ENCODE measurements at places on chromosomes 16 and 17.

DNA sequence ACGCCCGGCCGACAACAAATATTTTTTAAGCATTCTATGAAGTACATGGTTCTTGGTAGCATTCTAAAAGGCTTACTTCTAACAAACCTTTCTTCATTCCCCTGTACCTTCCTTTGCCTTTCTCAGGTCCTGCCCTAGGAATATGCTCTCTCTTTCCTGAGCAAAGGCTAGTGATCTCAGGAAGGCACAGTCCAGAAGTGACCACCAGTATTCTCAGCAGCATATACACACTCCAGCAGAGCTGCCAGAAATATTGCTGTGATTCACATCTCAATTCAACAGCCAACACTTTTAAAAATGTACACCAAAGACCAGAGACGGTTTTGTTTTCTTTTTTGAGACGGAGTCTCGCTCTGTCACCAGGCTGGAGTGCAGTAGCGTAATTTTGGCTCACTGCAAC, 41.4 kb upstream of the ANKFY1 start:
- no peak for DNase-seq

GRCh38 chr17:1004769-1005295, 7.9 kb downstream of the TIMM22 start:
- DNase-seq, result no peak

DNA sequence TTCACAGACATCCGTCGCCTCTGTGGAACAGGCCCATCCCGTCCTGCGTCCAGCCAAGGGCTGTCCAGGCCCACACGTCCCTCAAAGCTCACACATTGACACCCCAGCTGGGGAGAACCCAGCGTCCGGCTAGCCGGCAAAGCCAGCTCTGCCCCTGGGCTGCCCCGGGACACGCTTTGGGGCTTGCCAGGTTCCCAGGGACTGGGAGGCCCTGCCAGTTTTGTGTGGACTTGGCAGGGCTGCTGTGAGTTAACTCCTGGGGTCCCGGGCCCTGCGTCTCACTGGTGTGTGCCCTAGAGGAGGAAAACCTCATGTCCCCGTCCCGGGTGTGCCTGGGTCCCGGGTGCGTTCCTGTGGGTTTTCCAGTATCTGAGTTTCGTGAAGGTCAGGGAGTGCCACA, 6.3 kb downstream of the SOX8 start:
- DNase-seq, result no peak

DNA sequence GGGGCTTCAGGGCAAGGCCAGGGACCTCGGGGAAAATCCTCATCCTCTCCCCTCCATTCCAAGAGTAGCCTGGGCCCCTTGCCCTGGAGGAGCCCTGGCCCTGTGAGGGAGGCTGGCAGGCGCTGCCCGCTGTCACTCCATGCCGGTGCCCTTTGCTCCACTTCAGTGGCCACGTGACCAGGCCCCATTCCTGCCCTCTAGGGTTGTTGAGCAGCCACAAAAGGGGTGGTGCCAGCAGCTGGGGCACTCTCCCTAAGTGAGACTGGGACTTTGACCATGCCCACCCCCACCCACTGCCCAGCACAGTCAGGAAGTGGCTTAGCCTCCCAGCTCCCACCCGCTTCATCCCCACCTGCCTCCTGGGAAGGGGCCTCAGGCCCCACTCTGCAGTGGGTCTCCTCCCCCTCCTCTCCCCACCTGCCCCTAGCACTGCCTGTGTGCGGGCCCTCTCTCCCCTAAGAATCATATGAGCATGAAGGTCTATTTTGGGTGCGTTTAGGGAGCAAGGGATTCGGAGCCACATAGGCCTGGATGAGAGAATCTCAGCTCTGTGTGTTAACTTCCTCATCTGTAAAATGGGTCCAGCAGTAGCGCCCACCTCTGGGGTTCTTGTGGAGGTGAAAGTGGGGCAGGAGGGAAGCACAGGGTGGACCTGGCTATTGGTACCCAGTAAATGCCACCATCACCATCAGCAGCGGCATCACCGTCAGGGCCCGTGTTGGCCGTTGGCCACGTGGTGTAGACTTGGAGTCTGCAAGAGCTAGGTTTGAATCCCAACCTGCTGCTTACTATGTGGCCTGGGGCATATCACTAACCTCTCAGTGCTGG, 7.2 kb downstream of the PDK2 start:
- no peak for DNase-seq

DNA sequence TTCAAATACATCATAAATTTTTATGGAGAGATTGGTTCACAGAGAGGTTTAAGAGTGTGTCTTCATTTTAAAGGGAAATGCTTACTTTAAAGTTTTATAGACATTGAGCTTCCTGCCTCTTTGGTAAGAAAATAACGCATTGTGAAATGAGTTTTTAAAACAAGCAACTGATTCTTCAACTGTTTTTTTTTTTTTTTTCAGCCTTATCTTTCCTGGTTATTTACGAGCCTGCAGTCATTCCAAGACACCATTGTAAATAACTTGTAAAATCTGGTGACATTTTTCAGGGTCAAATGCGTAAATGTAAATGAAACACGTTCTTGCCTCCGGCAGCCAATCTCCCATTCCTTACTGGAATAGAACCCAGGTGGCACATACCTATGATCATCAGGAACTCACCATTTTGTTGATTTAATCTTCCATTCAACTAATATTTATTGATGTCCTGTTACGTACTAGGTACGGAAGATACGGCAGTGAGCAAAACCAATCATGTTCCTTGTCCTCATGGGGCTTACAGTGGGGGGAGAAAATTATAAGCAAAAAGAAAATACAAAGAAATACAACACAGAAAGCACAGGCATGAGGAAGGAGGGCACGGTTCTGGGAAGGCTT, 33.2 kb upstream of the CDYL2 start:
- DNase-seq, result no peak

GRCh38 chr16:1938316-1938715, 4.7 kb downstream of the MSRB1 start:
- DNase-seq, result no peak

- DNase-seq, result no peak
Measured at GRCh38 chr16:85466304-85466700, 146.8 kb upstream of the GSE1 start.

GRCh38 chr17:6240601-6241000, 170.4 kb downstream of the WSCD1 start:
- no peak for DNase-seq

GRCh38 chr17:65638221-65638975, 77.0 kb upstream of the AXIN2 start:
- DNase-seq, result no peak

DNA sequence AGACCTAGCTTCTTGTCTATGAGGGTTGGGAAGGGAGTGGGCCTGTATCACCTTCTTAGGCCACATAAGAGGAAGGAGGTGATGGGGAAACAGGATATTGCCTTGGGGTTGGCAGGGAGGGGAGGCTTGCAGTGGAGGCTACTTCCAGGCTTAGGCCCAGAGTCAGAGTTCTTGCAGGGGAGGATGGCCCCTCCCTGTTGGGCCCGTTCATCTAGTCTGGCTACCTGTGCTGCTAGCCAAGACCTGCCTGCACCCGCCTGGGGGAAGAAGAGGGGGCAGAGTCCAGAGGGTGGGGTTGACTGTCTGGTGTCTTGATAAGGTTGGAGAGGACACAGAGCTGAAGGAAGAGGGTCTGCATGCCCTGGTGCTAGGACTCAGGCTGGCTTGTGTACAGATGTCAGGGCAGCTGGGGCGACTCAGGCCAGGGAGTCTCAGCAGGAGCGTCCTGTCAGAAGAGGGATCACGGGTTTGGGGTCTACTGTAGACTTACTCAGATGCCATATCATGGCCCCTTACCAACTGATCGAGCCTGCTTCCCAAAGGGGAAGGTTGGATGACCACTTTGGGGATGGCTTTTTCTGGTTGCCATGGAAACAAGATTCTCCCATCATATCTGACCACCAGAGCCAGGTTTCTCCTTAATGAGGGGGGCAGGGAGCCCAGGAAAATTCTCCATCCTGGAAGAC, 5.3 kb downstream of the KDM6B start:
- DNase-seq, result no peak

GRCh38 chr16:65285128-65286048, 163.5 kb upstream of the CDH11 start:
- no peak for DNase-seq

DNA sequence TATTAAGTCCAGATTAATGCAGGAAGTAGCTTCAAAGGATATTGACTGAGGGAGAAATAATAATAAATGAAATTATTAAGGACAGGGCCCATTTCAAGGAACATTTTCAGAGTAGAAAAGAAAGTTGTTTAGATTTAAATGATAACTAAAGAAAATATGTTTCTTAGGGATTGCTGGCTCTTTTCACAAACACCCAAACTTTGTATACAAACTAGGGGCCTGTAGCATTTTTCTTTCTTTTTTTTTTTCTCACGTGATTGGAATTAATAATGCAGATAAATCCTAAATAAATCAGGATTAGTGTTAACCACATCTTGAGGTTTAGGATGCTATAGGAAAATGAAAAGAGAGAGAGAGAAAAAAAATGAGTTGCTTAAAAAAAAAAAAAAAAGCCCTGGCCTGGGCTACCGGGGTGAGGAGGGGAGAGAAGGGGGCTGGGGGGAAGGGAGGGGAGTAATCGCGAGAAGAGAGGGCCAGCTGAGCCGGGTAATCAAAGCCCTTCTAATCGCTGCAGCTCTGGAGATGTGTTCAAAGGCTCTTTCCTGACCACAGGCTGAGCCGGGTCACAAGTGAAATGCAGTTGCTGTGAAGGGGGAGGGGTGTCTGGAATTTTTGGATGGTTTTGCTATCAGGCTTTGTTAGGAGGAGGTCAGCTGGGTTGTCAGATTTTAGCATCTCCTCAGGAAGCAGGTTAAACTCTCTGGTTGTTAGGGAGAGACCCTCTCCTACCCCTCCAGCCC, 104.6 kb upstream of the ZFHX3 start:
- no peak for DNase-seq

- no peak for DNase-seq
Measured at GRCh38 chr17:52147431-52147830, 11.1 kb downstream of the CA10 start.

DNA sequence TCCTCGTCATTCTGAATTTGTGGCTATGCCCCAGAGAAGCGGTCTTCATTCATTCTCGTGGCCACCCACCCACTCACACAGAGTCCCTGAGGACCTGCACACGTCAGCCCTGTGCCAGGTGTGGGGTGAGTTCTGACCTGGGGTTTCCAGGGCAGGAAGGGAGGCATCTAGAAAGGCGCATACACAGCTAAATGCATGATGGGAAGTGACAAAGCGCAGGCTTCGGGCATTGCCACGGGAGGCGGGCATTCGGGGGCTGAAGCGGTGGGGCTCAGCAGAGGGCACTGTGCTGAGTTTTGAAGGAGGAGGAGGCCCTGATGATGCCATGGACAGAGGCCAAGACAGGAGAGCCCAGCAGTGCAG, 10.9 kb downstream of the UBALD2 start:
- DNase-seq, result no peak

DNA sequence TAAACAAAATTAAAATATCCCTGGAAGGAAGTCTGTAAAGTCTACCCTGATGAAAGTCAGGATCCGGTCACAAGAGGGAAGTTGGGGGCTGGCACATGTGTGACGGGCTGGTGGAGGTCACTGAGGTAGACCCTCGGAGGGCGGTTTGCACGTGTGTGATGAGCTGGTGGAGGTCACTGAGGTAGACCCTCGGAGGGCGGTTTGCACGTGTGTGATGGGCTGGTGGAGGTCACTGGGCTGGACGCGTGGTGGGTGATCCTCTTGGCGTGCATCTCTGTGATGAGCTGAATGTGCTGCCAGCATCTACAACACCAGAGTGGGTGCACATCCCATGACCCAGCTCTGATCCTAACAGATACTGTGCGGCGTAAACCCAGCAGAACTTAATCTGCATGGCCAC, 43.7 kb upstream of the METRNL start:
- no peak for DNase-seq

DNA sequence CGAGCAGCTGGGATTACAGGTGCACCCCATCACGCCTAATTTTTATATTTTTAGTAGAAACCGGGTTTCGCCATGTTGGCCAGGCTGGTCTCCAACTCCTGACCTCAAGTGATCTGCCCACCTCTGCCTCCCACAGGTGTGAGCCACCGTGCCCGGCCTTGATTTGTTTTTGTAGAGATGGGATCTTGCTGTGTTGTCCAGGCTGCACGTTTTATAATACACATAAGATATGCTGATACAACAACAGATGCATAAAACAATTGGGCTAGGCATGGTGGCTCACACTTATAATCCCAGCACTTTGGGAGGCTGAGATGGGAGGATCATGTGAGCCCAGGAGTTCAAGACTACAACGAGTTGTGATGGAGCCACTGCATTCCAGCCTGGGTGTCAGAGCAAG, 6.0 kb downstream of the USP36 start:
- DNase-seq, result no peak

DNA sequence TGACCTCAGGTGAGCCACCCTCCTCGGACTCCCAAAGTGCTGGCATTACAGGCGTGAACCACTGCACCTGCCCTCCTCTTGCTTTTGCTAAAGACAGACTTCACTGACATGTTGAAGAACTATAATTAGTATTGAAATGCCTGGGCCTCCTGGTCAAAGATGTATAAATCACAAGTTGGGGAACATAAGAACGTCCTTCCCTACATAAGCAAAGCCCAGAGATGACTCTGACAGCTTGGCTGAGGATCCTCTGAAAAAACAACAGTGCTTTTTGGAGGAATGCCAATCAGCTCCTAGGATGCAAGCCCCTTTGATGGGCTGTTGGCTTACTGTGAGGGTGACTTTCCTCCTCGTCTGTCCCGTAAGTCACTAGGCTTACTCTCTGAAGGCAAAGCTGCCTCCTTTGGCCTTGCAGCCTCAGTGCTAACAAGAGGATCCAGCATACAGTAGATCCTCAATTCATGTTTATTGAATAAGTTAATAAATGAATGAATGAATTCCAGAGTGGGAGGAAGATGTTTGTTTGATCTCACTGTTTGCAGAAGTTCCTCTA, 6.3 kb downstream of the APOH start:
- DNase-seq, result no peak

- peak; percentile 23 for DNase-seq
Measured at GRCh38 chr16:22232277-22233036, 26.4 kb downstream of the EEF2K start.

- DNase-seq, result no peak
Measured at GRCh38 chr17:80063830-80064585, 27.6 kb downstream of the CCDC40 start.

- no peak for DNase-seq
Measured at GRCh38 chr16:9556949-9557665, 465.7 kb downstream of the HAPSTR1 start.

- no peak for DNase-seq
Measured at GRCh38 chr17:48647103-48647962, 21.2 kb upstream of the HOXB9 start.

DNA sequence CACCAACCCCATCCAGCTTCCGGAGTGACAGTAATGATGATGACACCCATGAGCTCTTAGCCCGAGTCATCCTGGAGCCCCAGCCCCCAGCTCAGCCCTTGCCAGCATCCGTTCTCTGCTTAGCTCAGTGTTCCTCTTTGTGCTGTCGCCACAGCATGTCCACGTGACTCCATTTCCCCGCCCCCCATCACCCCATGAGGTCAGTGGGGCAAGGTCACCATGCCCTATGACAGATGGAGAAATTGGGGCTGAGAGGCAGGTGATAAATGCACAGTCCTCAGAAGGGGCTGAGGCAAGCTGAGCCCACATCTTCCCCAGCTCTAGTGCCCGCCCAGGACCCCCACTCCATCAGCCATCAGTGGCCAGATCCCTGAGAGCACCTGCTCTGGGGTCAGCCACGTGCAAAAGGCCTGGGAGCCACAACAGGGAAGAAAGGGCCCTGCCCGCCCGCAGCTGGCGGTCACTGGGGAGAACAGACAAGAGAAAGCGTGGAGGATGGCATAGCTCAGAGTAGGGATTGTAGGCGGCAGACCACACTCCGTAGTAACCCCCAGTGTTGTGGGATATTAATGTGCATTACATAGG, 17.1 kb downstream of the ITGB4 start:
- DNase-seq, result no peak
